Fibroblast of the aortic adventitia (primary cell): ENCODE measurements at places on chromosomes 1 and 21. TPM values are rescaled to one million over a fixed set of nuclear protein-coding genes. Genes with fewer than 3 reads are reported as not detected.

FAM131C gene
- 0.08 and 0.63 TPM in 2 replicates for total RNA-seq

TDRKH gene
- 1.6 and 2.1 TPM in 2 replicates for total RNA-seq

OR2L13 gene
- total RNA-seq, result not detected in 2 replicates

TTC34 gene
- 0.27 and 0.41 TPM in 2 replicates for total RNA-seq

SLC5A9 gene
- total RNA-seq, result not detected in 2 replicates

S100A9 gene
- not detected in 2 replicates for total RNA-seq

INSRR gene
- 0.08 TPM in 1 of 2 replicates, not detected in the other for total RNA-seq

CNIH3 gene
- 31.5 and 72.4 TPM in 2 replicates for total RNA-seq

CLCA1 gene
- total RNA-seq, result not detected in 2 replicates

CELA2B gene
- not detected in 2 replicates for total RNA-seq

VSIG8 gene
- total RNA-seq, result not detected in 2 replicates

FCRL6 gene
- total RNA-seq, result not detected in 2 replicates

ITLN2 gene
- total RNA-seq, result 3.8 TPM in 1 of 2 replicates, not detected in the other

GBP2 gene
- 19.8 and 75.5 TPM in 2 replicates for total RNA-seq

NR5A2 gene
- 0.25 and 11.5 TPM in 2 replicates for total RNA-seq

APOBEC4 gene
- not detected in 2 replicates for total RNA-seq

KIF2C gene
- total RNA-seq, result 1.1 and 23.0 TPM in 2 replicates

ADGRL2 gene
- 52.1 and 104 TPM in 2 replicates for total RNA-seq

LCE6A gene
- total RNA-seq, result not detected in 2 replicates

CD84 gene
- not detected in 2 replicates for total RNA-seq

GJB4 gene
- not detected in 2 replicates for total RNA-seq

NT5C1A gene
- total RNA-seq, result not detected in 2 replicates

FUBP1 gene
- total RNA-seq, result 32.4 and 87.7 TPM in 2 replicates

CFHR3 gene
- not detected in 2 replicates for total RNA-seq

OR2AK2 gene
- total RNA-seq, result not detected in 2 replicates

FAM163A gene
- not detected in 2 replicates for total RNA-seq

S100A12 gene
- not detected in 2 replicates for total RNA-seq

C1QA gene
- total RNA-seq, result not detected in 2 replicates

OPTC gene
- not detected in 2 replicates for total RNA-seq

SNRNP40 gene
- 50.3 and 112 TPM in 2 replicates for total RNA-seq

TEX38 gene
- not detected in 2 replicates for total RNA-seq

CFHR5 gene
- total RNA-seq, result not detected in 2 replicates

LMX1A gene
- total RNA-seq, result not detected in 2 replicates

EGLN1 gene
- 31.2 and 44.1 TPM in 2 replicates for total RNA-seq

AGT gene
- total RNA-seq, result 1.1 and 8.4 TPM in 2 replicates

WASF2 gene
- total RNA-seq, result 33.0 and 37.9 TPM in 2 replicates
